ENCODE measurements at places on chromosomes 1 and 21.

- DNase-seq = no peak
Observed at GRCh38 chr1:207321790-207322645, 540 bp downstream of the CD55 start.

DNA sequence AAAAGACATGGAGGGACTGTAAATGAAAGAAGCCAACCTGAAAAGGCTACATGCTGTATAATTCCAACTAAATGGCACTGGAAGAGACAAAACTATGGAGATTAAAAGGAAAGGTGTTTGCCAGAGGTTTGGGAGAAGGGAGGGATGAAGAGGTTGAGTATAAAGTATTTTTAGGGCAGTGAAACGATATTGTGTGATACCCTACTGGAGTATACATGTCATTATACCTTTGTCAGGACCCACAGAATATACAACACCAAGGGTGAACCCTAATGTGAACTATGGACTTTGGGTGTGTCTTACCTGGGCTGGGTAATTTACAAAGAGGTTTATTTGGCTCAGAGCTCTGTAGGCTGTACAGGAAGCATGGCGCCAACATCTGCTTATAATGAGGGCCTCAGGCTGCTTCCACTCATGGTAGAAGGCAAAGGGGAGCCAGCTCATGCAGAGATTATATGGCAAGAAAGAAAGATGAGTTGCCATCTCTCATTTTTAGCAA lies 73.4 kb downstream of the CD2 start:
- DNase-seq = no peak

DNA sequence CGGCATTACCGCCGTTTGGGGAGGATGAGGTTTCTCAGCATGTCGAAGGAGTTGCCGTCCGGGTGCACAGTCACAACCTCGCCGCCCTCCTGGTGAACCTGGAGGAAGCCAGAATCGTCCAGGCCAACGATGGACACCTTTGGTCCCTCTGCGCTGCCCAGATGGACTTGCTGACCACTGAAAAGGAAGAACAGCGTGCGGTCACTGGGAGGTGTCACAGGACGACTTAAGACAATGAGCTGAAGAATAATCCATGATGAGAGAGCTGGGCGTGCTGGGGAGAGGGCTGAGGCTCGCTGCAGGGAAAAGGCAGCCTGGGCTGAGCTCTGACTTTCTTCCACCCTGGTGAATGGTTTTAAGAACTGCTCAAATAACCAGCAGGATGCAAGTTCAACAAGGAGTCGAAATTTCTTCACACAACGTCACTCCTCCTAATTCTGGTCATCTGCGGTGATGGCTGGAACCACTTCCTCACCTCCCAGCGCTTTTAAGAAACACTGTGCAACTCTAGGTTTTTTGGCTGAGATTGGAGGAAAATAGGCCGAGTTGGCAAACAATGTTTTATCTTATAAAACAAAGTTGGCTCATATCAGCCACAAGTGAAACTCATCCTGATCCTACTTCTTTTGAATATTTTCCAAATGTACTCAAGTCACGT lies 55.5 kb downstream of the SIM2 start:
- no peak for DNase-seq

- DNase-seq = no peak
Observed at GRCh38 chr1:145983206-145983675, 13.1 kb downstream of the TXNIP start.

DNA sequence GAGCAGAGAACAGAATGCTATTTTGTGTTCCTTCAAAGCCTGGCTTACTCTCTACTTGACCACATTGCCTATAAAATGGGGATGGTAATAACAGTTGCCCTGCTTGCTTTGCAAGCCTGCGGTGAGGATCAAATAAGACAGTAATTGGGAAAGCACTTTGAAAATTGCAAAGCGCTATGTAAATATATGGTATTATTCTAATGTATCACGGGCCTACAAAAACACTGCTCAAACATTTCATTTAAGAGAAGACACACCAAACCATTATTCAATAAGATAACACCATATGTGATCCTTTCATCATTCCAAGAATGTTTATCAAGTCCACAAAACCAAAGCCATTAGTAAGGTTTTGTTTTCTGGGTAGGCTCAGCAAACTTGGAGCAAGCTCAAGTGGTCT lies 208.4 kb downstream of the ROR1 start:
- DNase-seq = no peak

DNA sequence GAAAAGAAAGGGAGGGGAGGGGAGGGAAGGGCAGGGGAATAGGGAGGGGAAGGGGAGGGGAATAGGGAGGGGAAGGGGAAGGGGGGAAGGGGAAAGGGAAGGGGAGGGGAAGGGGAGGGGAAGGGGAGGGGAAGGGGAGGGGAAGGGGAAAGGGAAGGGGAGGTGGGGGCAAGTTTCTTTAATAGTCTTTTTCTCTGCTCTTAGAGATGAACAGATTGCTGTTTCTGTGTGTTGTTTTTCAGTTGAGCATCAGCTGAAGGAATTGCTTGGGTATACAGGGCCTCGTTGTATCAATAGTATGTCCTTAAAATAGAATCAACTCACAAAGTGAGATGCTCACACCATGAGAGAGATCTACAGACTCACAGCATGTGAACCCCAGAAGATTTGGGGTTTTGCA lies 44.8 kb upstream of the SOD1 start:
- no peak for DNase-seq

GRCh38 chr1:155171836-155172731 lies 1.0 kb downstream of the KRTCAP2 start:
- no peak for DNase-seq

DNA sequence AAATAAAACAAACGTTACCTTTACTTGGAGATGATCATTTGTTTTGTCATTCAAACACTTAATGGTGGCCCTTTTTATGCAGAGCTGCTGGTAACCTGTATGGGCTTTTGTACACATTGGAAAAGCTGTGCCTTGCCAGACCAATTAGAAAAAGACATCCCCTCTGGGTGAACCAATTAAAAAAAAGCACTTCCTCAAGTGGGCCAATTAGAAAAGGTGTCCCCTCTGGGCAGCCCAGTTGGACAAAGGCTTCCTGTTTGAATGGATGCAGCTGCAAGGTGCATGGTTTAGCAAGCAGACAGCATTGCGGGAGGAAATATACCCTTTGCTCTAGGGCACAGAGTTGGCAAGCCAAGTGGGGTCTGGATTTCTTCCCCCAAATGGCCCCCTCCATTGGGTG lies 21.6 kb downstream of the HUNK start:
- no peak for DNase-seq

DNA sequence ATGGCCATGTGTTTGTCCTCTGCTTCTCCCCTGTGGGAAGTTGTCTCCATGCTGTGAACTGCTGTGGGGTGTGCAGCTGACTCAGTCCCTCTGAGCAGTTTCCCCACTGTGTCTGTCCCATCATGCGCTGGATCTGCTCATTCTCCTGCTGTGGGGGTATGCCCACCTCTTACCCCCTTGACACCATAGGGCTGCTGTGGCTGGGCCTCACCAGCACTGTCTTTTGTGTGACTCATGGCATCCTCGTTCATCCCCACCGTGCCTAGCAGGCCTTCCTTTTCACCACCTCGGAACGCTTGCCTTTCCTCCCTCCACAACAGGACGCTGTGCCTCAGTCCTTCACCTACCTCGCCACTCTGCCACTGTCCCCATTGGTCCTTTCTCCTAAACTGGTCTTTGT lies 27.3 kb downstream of the VANGL2 start:
- no peak for DNase-seq

DNA sequence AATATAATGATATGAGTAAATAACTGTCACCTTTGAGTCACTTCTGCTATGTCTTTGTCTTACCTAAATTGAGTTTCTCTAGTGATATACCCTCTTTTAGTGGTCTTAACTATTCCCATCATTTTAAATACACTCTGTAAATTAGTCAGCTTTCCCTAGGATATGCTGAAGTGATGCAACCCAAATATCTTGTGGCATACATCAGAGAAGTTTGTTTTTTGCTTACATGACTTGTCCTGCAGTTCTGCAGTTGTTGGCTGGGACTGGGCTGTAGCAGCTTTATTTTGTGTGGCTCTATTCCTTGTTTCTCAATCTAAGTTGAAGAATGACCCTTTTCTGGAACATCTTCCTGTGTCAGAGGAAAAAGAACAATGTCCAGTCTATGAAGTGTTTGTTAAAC lies 76.4 kb downstream of the TTC3 start:
- DNase-seq = no peak

GRCh38 chr1:233132445-233132844 lies 163.1 kb downstream of the PCNX2 start:
- no peak for DNase-seq

DNA sequence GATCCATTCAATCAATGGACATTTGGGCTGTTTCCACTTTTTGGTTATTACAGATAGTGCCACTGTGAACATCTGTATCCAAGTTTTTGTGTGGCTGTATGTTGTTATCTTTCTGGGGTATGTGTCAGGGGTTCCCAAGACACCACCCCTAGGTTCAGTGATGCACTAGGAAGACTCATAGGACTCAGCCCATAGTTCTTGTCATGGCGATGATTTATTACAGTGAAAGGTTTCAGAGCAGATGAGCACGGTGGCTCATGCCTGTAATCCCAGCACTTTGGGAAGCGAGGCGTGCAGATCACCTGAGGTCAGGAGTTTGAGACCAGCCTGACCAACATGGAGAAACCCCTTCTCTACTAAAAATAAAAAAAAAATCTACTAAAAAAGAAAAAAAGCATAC lies 64.1 kb downstream of the MAN1C1 start:
- no peak for DNase-seq

DNA sequence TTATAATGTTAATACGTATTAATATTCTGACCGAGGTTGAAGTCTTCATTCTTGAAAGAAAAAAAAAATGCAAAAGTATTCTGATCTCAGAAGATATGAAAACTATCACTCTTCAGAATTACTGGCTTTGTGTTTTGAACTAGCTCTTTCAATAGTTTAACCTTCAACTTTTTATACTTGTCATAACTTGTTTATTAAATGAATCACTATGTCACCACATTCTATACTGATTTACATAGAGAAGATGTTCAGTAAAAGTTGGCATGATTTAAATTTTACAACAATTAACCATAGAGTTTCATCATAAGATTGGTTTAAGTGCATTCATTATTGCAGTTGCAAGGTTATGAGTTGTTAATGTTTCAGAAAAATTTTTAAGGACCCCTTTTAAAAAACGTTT lies 57.3 kb downstream of the HS2ST1 start:
- no peak for DNase-seq

DNA sequence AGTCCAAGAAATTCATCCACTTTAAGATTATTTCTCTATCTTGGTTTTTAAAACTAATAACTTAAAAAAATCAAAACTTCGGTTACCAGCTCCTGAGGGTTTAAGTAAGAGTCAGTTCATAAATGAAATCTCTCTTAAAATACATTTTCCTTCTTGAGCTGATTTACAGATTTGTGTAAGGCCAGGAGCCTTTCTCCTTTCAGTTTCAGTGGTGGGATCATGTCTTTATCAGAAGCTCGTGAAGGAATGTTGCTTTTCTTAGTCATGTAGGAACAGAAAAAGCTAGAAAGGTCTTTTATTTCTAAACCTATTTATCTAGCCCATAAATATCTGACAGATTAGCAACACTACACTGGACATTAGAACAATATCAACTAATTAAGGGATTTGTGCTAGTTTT lies 390.2 kb downstream of the GPATCH2 start:
- DNase-seq = no peak

- no peak for DNase-seq
Observed at GRCh38 chr21:42361286-42361685, 5.0 kb downstream of the TFF1 start.

GRCh38 chr1:21621761-21622436 lies 47.3 kb downstream of the RAP1GAP start:
- no peak for DNase-seq

DNA sequence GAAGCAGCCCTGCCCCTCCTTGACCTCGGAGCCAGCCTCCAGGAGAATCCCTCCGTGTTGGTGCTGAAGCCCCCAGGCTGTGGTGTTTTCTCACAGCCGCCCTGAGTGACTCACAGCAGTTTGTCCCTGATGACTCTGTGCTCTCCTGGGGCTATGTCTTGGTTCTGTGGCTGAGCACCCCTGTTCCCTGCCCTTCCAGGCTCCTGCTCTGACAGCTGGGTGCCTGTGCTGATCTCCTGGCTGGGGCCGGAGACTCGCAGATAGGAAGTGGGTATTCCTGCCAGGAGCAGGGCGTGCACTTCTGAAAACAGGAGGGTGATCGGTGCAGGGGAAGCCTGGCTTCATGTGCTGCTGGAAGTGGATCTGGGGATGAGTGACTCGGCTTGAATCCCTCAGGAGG lies 34.5 kb downstream of the POFUT2 start:
- DNase-seq = no peak

- no peak for DNase-seq
Observed at GRCh38 chr1:153626904-153627714, at the start of gene S100A13. Gene S100A13, minus strand, starts transcription at chr1:153627505. Its CDS starts 1,033 bp downstream, at chr1:153626472.

All from activated T-cell treated with anti-CD3 and anti-CD28 coated beads for 4 hours (primary cell).